Stimulated activated CD4-positive, alpha-beta T cell treated with anti-CD3 and anti-CD28 coated beads, TNF-alpha, amount 100 ng/mL, for 4 hours (primary cell): ENCODE measurements at places on chromosomes 7 and 10.

DNA sequence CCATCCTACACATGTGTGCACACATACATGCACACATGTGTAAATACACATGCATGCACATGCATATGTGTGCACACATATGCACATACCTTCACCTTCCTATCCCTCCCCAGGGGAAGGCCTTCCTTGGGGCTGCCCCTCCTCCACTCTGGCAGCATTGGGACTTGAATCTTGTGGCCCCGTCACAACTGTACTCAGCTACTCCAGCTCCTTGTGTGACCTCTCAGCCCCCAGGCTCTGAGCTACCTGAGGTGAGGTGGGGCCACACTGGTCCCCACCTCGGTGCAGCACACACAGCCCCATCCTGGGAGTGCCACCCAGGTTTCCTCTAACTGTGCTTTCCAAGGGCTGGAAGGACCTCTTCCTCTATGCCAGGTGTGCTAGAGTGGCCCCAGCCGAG lies 116.0 kb downstream of the LHPP start:
- no peak for DNase-seq

- DNase-seq = no peak
Measured at GRCh38 chr10:12130237-12130872, 878 bp downstream of the SEC61A2 start.

- DNase-seq = no peak
Measured at GRCh38 chr7:3537210-3537875, 236.3 kb downstream of the SDK1 start.

DNA sequence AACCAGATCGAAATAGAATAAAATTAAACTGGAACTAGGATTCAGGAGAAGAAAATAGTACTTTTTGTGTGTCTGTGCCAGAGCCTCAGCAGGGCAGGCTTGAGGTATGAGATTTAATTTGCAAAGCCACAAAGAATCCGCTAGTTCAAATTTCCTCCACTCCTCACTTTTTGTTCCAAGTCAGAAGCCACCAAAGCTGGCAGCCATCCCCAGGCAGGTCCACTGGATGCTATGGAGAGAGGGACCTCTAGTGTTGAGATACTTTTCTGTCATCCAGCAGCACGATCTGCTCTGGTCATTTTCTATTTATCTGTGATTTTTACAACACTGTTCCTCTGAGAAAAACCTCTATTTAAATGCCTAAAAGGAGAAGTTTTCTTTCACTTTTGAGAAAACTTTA lies 147.9 kb upstream of the FRMD4A start:
- no peak for DNase-seq

- DNase-seq = no peak
Measured at GRCh38 chr10:27699776-27700175, 45.8 kb downstream of the MKX start.

DNA sequence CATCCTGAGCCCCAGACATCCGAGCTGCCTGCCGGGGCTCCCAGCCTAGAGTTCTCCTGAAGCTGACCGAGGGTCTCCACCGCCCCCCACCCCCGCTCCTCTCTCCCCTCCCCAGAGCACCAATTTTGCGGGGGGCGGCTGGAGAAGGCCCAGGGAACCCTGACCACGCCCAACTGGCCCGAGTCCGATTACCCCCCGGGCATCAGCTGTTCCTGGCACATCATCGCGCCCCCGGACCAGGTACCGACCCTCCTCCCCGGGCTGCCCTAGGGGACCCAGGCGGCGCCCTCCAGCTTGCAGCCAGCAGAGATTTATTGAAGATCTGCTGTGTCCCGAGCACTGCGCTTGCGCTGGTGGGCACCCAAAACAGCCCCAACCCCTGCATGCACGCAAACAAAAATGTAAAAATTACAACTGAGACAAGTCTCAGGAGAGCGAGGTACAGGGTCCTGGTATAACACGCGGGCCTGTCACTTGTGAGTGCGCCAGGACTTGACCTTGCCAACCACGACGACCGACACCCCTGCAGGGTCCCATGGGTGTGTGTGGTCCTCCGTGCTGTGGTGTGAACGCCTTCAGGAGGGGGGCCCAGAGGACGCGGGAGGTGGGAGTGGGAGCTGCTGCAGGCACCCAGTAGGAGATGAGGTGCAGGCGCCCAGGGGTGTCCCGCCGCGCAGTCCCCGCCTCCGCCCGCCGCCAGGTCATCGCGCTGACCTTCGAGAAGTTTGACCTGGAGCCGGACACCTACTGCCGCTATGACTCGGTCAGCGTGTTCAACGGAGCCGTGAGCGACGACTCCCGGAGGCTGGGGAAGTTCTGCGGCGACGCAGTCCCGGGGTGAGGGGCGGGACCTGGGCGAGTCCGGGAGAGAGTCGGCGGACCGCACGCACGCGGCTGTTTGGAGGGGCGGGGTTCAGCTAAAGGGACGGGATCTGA lies 3.1 kb downstream of the PCOLCE start:
- no peak for DNase-seq

GRCh38 chr7:4996696-4997222 lies 37.8 kb upstream of the MMD2 start:
- DNase-seq = no peak

- no peak for DNase-seq
Measured at GRCh38 chr10:118687472-118687871, 67.3 kb downstream of the CACUL1 start.

- DNase-seq = no peak
Measured at GRCh38 chr10:44015702-44016500, 367.2 kb upstream of the ZNF32 start.

- no peak for DNase-seq
Measured at GRCh38 chr10:72011468-72011867, 47.3 kb downstream of the CHST3 start.

- no peak for DNase-seq
Measured at GRCh38 chr7:158320328-158320727, 267.3 kb downstream of the PTPRN2 start.

GRCh38 chr7:29569648-29570047 lies 6.0 kb downstream of the PRR15 start:
- DNase-seq = no peak

GRCh38 chr10:119505588-119506315 lies 36.8 kb downstream of the RGS10 start:
- DNase-seq = no peak

DNA sequence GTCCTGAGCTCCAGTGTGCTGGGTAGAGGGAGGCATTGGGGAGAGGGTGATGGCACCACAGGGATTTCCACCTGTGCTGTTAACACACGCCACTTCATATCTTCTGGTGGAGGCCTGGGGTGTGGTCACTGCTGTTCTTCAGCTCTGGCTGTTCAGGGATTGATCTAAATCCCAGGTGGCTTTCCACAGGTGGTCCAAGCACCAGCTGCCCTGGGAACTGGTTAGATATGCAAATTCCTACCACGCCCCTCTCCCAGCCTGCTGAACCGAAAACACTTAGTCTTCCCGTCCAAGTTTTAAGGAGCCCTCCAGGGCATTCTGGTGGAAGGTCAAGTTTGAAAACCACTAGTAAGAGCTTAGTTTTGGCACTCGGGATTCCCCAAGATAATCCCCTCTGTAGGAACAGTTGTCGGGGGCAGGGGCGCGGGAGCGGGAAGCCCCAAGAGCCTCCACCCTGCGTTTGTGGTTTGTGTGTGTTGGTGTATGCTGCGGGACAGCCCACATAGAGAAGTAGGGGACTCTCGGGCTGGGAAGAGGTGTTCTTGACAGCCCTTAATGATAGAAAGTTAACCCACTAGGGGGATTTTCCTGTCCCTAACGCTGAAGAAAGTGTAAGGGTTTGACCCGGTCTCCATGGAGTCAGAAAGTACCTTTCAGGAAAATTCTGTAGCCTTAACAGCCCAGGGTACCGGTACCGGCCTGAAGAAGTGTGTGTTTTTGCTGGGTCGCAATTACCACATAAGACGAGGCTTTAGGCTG lies 5.1 kb downstream of the DEPP1 start:
- no peak for DNase-seq

DNA sequence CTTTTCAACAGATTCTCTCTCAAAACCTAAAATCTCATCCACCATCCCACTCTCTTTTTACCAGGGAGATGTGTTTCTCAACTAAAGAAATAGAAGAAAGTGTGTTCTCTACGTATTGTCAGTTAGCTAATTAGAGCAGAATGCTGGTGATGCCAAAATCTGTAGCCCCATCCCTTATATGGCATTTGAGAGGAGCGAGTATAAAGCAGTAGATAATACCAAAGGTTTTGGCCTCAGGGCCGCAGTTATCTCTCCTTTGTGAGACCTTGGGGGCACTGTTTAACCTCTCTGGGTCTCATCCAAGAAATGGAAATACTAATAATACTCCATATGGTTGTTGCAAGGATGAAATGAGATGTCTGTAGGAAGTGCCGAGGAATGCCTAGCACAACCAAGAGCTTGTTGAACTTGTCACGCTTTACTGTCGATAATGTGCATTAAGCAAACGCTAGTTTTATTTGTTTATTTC lies 456 bp upstream of the DLD start:
- DNase-seq = no peak

- DNase-seq = no peak
Measured at GRCh38 chr7:69412331-69413146, 185.7 kb upstream of the AUTS2 start.

- DNase-seq = no peak
Measured at GRCh38 chr10:46254007-46254383, 32.8 kb upstream of the ANTXRL start.

- DNase-seq = no peak
Measured at GRCh38 chr10:73465978-73466726, 29.7 kb downstream of the PPP3CB start.

DNA sequence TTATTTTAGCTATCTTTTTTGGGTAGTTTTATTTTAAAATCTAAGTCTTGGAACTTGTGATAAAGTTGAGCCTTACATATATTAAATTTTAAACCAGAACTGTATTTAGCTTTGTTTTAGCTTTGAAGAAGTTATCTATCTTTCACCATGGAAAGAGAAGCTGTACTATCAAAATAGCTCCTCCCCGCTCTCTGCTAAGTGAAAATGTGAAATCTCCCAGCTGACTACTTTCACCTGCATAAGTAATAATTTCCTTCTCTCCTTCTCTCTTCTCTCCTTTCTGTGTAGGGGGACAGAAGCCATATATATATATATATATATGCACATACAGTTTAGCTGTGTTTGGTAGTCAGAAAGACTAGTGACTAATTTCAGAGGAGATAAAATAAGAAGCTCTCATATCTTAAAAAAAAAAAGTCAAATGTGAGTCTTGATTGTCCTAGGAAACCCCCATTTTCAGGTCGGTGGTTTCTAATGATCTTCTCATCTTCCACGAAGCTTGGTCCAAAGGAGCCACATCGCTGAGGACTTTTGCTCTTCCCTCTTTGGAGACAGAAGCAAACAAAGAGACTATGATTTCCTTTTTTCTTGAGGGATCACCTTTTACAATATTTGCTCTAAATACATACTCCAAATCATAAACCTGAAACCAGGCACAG lies 30.6 kb upstream of the GDI2 start:
- DNase-seq = no peak

GRCh38 chr10:1094112-1095057 lies 38.2 kb downstream of the WDR37 start:
- no peak for DNase-seq

DNA sequence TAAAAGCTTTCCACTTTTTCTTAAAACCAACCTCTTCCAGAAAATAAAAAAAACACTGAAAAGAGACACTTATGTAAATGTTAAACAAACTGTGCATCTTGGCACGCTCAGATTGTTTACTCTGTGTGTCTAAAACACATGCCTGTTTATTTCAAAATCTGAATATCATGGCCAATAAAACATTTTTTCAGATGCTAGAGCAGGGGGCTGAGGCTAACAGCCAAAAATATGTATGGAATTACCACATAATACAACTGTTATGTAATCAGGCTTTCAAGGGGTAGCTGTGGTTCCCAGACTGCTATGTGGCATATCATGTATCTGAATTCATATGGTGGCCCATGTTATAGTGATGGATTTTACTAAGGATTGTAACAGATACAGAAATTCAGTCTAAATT lies 130.4 kb downstream of the HIBADH start:
- DNase-seq = no peak

DNA sequence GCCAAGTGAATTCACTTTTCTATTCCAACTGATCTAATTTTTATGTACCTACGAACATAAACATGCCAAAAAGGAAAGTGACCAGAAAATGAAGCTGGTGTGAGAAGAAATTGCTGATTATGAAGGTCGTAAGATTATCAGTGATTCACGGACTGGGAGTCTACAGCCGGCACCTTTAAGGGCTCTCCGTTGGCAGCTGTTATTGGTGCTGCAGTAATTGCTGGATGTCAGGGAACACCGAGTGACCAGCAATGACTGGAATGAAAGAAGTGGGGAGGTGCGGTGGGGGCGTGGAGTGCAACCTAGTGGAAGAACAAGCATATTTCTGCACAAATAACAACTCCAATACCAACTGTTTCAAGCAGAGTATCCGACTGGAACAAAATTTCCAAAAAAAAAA lies 109.8 kb upstream of the TARP start:
- no peak for DNase-seq

GRCh38 chr7:17526621-17527020 lies 228.2 kb downstream of the AHR start:
- DNase-seq = no peak

DNA sequence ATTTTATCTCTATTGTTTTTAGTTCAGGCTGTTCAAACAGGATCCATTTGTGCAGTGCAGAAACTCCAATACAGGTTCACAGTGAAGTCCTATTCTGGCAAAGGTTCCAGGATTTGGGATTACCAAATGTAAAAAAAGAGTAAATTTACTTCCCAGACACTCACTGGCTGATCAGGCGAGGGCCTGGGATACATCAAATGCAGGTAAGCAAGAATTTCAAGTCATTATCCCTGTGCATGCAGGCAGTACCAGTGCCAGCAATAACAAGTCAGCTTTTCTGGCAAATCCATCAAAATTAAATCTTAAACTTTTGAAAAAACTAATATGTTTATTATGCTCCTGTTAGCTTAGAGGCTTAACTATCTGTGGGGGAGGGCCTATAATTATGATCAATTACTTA lies 6.3 kb downstream of the CDK6 start:
- no peak for DNase-seq

- no peak for DNase-seq
Measured at GRCh38 chr10:126616737-126617136, 53.8 kb downstream of the C10orf90 start.

DNA sequence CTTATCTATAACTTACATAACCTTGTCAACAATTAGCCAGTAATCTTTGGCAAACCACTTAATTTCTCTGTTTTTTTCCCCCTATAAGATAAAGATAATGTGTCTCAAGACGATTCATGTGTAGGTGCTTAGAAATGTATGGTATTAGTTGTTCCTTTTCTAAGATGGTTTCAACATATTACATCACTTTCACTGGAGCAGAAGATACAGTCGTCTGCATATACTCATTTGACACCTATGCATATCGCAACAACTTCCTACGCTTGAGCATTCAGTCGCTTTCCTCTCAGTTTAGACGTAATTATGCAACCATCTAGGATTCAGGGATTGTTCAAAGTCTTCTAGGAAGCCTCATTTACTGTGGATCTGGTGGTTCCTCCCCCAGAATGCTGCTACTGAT lies 396.7 kb downstream of the PHTF2 start:
- no peak for DNase-seq

DNA sequence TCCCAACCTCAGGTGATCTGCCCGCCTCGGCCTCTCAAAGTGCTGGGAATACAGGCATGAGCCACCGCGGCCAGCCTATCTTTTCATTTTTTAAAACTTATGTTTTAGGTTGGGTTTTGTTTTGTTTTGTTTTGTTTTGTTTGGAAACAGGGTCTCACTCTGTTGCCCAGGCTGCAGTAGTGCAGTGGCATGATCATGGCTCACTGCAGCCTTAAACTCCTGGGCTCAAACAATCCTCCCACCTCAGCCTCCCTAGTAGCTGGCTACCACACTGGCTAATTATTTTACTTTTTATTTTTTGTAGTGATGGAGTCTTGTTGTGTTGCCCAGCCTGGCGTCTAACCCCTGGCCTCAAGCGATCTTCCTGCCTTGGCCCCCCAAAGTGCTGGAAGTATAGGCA lies 19.4 kb upstream of the AGFG2 start:
- DNase-seq = no peak

GRCh38 chr10:34288634-34289033 lies 526.5 kb downstream of the PARD3 start:
- no peak for DNase-seq
